ENCODE measurements at places on chromosomes 2 and 18.

DNA sequence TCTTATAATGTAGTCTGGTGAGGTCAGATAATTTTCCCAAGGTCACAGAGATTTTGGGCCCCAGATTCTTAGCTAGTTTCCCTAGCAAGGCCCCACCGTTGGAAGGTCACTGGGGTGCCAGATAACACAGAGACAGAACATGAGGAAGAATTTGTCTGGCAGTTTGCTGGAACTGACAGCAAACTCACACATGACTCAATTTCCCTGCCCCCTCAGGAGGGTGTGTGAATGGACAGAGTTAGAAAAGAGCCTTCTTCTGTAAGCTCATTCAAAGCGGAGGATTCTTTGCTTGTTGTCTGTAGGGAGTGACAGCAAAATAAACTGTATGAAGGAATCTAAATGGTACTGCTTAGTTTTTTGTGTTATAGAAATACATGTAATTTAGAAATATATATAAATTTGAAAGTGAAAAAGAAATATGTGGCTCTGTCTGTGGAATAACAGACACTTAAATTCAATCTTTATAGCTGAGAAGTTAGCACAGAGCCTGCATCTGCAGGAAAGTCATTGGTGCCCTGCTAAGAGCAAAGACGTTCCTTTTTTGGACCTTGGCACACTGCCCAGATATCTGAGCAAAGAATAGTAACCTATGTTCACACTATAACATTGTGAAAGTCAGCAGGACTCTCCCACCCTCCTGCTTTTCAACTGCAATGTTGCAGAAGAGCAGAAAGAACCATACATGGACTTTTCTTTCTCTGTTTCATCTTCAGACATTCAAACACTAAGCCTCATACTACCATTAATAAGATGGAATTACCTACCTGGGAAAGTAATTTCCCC, 2.1 kb downstream of the MDH1 start:
- ATAC-seq, result no peak

DNA sequence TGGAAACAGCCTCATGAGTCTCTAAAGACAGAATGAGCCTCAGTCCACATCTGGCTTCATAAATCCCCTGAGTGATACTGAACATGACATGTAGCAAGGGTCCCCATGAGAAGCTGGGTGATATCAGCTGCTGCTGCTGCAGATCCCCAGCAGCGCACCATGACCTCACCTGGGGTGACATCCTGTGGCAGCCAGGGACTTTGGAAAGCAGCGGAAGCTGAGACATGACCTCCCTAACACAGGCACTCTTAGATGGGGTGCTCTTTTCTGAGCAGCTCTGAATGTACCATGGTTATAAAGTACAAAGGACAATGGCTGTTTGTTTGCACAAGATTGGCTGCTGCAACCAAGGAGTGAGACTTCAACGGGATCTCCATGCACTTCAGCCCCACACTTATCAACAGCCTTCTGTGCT, 74.7 kb upstream of the TMEM200C start:
- ATAC-seq, result no peak

DNA sequence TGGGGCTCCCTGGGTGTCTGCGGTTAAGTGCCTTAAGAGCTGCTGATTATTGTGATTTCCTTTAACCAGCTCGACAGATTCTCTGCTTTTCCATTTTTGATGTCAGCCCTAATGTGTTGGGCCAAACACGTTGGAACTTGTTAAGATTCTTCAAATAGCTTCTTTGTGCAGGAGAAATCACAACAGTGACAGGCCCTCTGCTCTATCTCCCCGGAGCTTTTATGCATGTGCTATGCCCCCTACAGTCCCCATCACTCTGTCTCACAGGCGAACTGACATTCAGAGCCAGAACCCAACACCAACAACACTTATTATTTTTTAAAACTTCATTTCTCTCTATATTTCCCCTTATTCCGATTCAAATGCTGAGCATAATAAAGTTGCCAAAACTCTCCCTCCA, 371.7 kb upstream of the CELF4 start:
- ATAC-seq, result no peak

- ATAC-seq, result no peak
Observed at GRCh38 chr2:31142110-31142509, 3.9 kb upstream of the GALNT14 start.

- ATAC-seq, result no peak
Observed at GRCh38 chr2:26587994-26588393, 53.2 kb downstream of the CIB4 start.

- ATAC-seq, result no peak
Observed at GRCh38 chr2:30784682-30785081, 22.6 kb downstream of the CAPN13 start.

GRCh38 chr18:11807233-11807632, 44.0 kb upstream of the CHMP1B start:
- ATAC-seq, result no peak

- ATAC-seq, result no peak
Observed at GRCh38 chr2:74424139-74424992, 2.8 kb downstream of the WDR54 start.

DNA sequence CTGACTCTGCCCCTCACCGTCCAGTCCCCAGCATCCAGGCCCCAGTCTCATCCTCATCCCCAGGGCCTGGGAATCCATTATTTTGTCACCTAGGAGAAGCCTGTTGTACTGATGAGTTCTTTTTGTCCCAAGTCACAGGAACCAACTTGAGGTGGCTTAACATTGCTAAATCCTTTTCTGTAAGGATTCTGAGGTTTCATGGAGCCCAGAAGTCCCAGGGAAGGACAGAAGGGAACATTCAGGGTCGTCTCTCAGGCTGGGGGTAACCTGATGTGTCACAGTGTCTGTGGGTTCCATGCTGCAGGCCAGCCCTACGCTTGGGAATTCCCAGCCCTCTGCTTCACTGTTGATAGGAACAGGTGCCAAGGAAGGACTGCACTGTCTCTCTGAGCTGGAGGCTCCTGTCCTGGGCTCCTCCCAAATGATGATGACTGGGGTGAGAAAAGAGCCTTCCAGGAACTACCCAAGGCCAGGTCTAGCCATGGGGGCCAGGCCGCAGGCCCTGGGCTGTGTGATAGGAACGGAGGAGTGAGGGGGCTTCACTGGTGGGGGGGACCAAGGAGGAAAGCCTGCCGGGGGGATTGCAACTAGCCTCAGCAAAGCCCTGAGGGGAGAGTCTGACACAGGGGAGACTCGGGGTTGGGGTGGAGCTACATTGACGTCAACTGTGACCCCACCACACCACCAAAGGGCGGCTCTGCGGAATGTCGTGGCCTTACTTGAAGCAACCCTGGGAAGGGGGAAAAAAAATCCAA, 145.7 kb downstream of the SMAD7 start:
- no peak for ATAC-seq

- no peak for ATAC-seq
Observed at GRCh38 chr2:209988010-209988409, 14.4 kb upstream of the RPE start.

GRCh38 chr2:67243919-67244318, 153.2 kb upstream of the ETAA1 start:
- ATAC-seq, result no peak

DNA sequence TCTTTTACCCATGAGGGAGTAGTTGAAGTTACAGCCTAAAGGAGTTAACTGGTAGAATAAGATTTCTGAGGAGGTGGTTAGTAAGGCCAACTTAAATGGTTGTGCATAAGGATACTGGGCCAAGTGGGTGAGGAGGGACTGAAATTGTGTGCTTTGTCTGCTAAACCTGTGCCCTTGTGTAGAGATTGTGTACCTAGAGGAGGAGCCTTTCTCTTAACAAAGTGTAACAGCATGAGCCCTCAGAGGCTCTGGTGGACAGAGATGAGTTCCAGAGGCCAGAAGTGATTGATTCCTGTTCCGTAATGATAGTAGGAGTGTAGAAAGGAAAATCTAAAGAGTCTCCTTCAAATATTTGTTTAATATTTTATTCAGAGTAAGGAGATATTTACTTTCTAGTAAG, 42.9 kb downstream of the OTX1 start:
- ATAC-seq, result no peak

DNA sequence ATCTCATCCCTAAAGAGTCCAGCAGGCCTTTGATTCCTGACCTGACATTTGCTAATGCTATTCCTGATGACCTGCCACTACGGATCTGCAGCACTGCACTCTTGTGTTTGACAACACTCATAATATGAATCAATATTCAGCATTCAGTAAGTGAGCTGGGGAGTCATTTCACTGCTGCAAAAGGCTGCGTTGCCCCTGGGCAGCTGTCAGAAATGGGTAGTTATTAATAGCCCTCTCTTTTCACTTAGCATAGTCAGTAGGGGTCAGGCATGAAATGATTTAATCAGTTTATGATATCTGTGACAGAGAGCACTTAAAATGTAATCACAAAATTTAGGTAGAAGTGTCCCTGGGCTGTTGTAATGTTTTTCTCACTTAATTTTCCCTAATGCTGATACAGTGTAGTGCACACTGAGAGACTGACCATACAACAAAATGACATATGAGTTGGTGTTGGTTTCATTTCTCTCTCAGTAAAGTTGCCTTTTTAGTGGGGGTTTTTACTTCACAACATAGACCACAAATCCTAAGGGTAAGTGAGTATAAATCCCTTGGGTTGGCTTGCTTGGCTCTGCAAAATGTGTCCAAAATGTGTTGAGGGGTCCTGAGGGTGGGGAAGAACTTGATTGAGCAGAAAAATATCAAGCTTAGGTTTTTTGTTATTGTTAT, 184.8 kb downstream of the CAMKMT start:
- no peak for ATAC-seq

- ATAC-seq, result no peak
Observed at GRCh38 chr2:28640908-28641300, 110.7 kb upstream of the PPP1CB start.

DNA sequence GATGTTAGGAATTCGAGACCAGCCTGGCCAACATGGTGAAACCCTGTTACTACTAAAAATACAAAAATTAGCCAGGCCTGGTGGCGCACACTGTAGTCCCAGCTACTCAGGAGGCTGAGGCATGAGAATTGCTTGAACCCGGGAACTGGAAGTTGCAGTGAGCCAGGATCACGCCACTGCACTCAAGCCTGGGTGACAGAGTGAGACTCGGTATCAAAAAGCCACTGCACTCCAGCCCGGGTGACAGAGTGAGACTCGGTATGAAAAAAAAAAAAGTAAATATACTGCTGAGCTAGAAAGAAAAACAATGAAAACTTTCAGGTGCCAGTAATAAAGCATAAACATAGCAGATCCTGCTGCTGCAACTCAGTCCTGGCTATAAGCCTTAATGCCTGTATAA, 73.5 kb downstream of the STRN start:
- no peak for ATAC-seq

DNA sequence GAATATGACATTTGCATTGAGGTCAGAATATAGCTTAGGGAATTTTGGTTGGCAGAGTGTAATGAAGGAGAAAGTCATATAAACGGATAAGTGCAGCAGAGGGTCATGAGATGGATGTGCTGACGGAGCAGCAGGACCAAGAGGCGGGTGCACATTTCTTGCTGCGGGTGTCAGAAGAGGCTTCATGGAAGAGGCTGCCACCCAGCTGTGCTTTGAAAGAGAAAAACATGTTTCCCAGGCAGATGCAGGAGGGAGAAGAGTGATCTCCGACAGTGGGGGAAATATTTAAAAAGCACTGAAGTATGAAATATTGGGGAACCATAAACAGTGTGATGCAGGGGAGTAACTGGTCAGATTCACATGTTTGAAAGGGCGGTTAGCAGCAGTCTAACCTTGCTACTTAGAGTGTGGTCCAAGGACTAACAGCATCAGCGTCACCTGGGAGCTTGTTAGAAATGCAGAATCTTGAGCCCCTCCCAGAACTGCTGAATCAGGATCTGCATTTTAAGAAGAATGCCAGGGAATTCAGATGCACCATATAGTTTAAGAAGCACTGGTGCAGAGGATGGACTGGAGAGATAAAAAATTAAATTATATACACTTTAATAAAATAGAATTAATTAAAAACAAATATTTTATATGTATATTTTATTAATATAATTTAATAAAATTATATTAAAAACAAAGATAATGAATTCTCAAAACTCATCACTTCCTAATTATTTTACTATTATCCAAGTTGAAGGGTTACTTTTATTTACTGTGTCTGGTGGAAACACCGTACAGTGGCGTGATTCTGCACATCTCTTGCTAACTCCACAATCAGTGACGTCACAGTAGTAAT, 36.1 kb upstream of the SCYGR1 start:
- ATAC-seq, result no peak

DNA sequence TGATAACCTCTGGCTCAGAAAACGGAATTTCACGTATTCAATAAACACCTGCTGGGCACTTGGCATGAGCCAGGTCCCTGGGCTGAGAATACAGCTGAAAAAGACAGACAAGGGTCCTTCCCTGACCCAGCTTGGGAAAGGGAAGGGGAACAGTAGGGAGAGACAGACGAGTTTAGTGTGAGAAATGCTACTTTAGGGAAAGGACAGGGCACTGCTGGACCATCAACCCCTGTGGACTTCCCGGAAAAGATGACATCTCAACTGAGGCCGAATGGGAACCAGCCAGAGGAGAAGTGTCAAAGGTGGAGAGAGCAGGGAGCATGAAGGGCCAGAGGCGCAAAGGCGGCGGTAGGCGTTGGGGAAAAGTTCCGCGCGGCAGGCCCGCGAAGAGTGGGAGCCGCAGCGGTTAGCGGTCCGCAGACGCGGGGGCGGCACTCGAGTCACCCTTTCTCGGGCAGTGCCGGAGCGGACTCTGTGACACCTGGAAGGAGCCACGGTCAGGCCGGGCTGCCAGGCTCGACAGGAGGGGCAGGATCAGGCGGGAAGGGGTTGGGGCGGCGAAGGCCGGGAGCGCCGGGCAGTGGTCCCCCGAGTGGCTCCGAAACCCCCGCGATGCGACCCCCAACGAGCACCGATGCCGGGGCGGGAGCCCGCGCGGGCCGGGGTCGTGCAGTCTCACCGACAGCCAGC, 519 bp downstream of the TEX261 start:
- peak; percentile 39 for ATAC-seq

DNA sequence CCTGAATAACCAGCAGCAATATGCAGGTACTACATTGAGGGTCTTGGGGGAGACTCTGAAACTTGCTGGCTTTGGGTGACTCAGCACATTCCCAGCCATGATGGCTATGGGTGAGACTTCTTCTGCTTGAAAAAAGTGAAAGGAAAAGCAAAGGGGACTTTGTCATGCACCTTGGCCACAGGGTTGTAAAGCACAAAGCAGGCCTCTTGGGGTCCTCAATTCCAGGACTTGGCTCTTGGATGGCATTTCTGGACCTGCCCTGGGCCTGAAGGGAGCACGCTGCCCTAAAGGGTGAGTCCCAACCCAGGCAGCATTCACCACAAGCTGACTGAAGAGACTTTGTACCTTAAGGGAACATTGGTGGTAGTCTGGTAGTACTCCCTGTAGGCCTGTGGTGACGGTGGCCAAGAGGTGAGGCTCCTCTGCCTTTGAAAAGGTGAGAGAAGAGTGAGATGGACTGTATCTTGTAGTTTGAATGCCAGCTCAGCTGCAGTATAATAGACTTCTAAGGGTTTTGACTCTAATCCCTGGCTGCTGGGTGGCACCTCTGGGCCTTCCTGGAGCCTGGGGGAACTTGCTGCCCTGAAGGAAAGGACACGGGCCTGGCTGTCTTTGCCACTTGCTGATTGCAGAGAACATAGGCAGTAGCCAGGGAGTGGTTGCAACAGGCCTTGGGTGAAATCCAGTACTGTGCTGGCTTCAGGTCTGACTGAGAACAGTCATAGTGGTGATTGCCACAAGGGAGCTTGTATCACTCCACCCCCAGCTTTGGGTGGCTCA, 36.5 kb upstream of the CYTIP start:
- peak; percentile 74 for ATAC-seq

DNA sequence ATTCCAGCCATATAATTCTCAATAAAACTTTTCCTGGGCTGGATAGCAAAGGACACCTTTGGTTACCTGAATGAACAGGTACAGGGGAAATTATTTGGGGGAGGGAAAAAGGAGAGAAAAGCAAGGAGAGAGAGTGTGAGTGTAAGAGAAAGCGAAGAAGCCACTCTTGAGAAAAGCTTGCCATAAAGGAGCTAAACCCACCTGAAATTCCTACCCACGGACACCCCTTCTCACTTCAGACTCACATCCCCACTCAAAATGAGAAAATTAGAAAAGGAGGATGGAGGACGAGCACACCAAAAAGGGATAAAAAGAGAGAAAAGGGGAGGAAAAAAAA, 354 bp downstream of the ZEB2 start:
- no peak for ATAC-seq

All from gastroesophageal sphincter (tissue), 4 donors.